Coronary artery (tissue), 2 donors: ENCODE measurements at places on chromosomes 1 and 21.

- DNase-seq, result no peak
These were observed 1.9 kb upstream of the MYOC start for GRCh38 chr1:171654201-171654941.

DNA sequence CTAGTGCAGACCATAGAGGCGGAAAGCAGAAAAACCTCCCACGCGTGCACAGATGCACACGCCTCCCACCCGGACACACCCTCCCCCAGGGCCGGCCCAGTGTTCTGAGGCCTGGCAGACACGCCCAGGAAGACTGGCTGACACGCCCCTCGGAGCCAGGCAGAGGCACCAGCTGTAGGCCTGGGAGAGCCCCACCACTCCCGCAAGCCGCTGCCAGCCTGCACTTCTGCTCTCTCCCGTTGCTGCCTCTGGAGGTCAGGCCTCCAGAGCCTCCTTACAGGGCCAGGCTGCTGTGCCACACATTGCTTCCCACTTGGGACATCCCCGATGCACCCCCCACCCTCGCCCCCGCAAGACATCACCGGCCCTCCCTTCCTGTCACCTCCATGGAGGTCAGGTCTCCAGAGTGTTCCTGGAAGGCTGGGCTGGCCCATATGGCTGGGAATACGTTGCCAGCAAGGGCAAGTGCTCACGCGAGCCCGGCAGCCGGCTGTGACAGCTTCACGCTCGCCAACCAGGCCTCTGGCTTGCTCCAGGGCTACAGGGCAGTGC, 40.4 kb downstream of the CASZ1 start:
- no peak for DNase-seq

GRCh38 chr1:194931166-194931565, 1677.1 kb downstream of the KCNT2 start:
- no peak for DNase-seq

- no peak for DNase-seq
These were observed 91.5 kb downstream of the KIF14 start for GRCh38 chr1:200528858-200529606.

- DNase-seq, result no peak
These were observed 14.1 kb downstream of the AZIN2 start for GRCh38 chr1:33094971-33095604.

DNA sequence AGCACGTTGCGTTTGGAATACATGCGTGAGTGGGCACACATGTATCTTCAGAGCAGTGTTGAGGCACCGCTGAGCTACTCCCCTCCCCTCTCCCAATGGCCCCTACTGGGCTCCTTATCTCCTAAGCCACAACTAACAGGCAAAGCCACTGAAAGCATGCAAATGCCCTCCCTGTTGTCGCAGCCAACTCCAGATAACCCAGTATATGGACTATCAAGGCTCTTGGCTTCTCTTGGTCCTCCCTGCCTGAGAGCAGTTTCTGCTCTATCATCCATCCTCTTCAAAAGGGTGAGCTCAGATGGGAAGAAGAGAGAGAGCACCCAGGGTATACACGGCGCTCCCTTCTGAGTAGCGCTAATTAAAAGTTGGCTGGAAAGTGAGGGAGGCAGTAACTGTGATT, 58.5 kb upstream of the CNTN2 start:
- DNase-seq, result no peak

DNA sequence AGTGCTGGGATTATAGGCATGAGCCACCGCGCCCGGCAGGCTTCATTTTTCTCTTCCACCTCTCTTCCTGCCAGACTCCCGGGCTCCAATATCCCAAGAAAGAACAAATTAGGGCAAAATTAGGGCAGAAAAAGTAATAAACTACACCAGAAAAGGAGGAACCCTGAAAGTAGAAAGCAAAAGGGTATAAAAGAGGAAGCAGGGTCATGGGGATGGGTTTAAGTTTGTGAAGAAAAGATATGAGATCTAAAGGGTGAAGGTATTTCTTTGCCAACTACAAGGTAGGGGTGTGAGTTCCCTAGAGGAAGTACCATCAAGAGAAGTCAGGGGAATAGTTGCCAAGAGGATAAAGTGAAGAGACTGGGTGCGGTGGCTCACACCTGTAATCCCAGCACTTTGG, 9.9 kb downstream of the PTPN22 start:
- DNase-seq, result no peak
